ENCODE measurements at places on chromosomes 1 and 21.

GRCh38 chr21:36156815-36157670 lies at the start of gene DOP1B:
Gene DOP1B, plus strand, starts transcription at chr21:36156824. Its CDS starts 7,910 bp downstream, at chr21:36164734.
- no peak for DNase-seq

GRCh38 chr1:12420171-12420570 lies 190.3 kb downstream of the VPS13D start:
- DNase-seq: no peak

DNA sequence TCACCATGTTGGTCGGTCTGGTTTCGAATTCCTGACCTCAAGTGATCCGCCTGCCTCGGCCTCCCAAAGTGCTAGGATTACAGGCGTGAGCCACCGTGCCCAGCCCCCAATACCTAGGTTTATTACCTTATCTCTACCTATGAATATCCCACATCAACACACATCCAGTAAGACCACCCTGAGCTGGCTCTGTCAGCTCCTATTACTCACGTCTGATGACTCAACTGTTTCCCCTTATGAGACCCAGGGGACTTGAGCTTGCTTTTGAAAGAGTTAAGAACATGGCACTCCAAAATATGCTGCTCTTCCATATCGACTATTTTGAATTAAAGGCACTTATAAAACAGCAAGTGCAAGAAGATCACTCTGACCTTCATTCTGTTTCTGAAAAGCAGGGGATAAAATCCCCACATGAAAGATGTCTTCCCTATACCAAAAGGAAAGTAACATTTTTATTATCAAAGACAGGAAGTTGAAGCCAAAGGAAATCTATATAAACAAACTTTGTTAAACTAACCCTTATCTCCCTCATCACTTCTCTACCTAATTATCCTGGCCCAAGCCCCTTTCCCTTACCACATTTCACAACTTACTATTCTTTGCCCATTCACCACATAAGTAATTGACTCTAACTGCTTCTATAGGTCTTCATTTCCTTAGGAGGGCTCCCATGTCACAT lies 41.3 kb upstream of the OSBPL9 start:
- no peak for DNase-seq

DNA sequence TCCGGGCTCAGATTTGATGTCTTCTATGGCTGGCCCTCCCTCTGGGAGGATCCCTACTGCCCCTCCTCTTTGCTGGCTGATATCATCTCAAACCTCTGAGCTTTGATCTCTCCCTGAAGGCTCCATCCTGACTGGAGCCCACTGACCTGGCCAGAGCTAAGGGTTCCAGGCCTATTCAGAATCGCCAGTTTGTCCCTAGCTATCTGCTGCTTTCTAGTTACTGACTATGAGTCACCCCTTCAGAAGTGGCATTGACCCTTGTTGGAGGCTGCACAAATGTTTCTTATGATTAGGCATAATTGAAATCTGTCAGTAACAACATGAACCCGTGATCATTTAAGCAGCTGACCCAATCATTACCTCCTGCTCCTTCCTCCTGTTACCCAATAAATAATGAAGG lies 87.1 kb downstream of the ABCA4 start:
- DNase-seq: no peak

DNA sequence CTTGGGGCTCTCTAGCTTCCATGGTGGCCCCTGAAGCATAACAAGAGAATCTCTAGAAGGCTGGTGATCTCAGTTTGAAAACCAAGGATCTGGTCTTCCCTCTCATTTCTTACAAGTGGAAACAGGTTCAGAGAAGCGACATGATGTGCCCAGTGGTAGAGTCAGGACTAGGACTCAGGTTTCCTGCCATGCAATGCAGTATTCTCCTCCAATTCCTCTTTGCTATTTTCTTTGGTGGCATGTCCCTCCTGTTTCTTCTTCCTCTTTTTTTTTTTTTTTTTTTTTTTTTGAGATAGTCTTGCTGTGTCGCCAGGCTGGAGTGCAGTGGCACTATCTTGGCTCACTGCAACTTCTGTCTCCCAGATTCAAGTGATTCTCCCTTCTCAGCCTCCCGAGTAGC lies 195.6 kb upstream of the C1orf105 start:
- no peak for DNase-seq

GRCh38 chr1:80202118-80202517 lies 1195.6 kb upstream of the ADGRL4 start:
- no peak for DNase-seq

- DNase-seq: no peak
Observed at GRCh38 chr1:226369110-226369509, 38.8 kb downstream of the PARP1 start.

DNA sequence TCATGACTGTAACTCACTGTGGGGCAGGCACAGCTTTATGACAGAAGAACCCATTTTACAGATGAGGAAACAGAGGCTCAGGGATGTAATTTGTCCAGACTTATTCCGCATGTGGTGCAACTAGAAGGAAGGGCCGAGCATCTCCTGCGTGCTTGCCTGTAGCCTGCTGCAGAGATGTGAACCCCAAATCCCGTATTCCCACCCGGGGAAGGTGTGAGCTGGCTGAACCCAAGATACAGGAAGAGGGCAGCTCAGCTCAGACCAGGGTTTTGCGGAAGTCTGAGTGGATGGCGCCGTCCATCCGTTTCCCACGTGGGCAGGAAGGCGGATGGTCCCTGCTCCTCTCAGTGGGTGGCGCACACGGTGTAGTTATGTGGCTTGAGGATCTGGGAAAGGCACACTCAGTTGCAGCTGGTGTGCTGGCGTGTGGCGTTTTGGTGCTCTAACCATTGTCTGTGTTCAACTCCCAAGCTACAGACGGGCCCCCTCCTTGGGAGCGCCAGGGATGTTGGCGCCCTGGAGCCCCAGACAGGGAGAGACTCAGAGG lies 1.2 kb downstream of the CROCC start:
- DNase-seq: no peak
